ENCODE measurements at places on chromosomes 7 and 10.

- no peak for DNase-seq
Observed at GRCh38 chr7:124552217-124552616, 213.4 kb downstream of the GPR37 start.

- DNase-seq: no peak
Observed at GRCh38 chr10:86192147-86192546, 174.4 kb downstream of the GRID1 start.

DNA sequence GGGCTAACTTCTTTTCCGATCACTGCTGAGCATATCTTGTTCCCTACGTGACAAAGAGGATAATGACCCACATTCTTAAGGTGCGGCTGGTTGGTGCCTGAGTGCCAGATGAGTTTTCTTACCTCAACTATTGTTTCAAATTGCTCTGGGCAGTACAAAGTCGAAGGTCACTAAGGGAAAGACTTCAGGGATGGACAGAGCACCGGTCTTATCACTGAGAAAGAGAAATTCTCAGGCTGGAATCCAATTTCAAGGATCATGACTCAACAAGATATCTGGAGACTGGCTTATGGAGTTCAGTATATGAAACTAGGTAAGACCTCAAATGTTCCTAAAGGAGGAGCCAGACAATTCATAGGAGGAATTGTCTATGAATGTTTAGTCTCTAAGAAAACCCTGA, 780.3 kb downstream of the SUGCT start:
- DNase-seq: no peak

DNA sequence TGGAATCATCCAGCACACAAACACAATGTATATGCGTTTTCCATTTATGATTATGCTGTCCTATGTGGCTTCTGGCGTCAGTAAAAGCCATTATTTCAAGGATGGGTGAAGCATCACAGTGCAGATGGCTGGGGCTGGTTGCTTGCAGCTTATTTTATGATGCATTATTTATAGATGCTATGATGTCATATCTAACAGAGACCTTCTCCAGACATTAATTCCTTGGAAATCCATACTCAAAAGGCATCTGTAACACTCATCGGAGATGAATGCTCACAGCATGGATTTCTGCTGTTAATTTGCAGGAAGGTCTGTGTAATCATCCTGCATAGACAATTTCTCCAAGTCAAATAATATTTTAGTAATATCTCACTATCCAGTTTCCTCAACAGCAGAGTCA, 7.2 kb downstream of the RGS10 start:
- no peak for DNase-seq

- peak; percentile 23 for DNase-seq
Observed at GRCh38 chr10:36559412-36560400, 565.7 kb upstream of the ANKRD30A start.

DNA sequence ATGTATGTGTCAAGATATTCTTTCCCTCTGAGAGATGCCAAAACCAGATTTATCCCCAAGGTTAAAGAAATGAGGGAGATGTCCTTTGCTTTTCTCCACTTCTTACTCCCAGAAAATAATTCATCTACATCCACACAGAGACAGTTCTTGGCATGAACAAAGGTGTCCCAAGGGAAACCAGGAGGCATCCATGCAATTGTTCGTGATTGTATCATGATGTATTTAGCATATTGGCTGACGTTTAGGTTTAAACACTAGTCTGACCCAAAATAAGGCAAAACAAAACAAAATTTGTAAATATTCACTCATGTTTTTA, 223.9 kb downstream of the C7orf25 start:
- no peak for DNase-seq

DNA sequence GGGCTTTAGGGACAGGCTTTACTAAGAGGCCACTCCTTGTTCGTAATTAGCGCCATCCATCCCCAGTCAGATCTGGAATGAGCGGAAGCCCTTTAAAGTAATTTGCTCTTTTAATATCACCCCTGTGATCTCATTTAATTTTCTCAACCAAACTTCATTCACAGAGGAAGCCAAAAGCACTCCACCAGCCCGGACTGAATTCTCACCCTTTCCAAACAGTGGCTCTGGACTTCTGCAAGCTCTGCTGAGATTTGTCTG, 43.1 kb downstream of the UNC5B start:
- DNase-seq: no peak

- DNase-seq: no peak
Observed at GRCh38 chr7:106216923-106217542, 67.8 kb downstream of the NAMPT start.

DNA sequence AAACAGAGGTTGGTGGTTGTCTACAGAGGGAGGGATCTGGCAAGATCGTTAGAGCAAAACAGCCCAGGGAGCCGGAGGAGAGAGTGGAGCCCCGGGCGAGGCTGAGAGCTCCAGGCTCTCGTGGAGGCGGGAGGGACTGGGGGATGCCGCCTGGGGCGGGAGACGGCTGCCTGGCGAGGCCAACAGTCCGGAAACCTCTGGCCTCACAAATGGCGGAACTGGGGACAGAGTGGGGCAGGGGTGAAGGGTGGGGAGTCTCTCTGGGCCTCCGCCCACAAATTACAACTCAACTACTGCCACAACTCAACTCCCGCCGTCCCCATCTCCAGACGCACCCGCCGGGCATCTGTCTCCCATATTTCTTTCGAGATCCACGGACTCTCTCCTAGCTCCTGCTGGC, 47.7 kb downstream of the CLEC2L start:
- no peak for DNase-seq

GRCh38 chr7:14235056-14235455, 245.6 kb upstream of the ETV1 start:
- DNase-seq: no peak

DNA sequence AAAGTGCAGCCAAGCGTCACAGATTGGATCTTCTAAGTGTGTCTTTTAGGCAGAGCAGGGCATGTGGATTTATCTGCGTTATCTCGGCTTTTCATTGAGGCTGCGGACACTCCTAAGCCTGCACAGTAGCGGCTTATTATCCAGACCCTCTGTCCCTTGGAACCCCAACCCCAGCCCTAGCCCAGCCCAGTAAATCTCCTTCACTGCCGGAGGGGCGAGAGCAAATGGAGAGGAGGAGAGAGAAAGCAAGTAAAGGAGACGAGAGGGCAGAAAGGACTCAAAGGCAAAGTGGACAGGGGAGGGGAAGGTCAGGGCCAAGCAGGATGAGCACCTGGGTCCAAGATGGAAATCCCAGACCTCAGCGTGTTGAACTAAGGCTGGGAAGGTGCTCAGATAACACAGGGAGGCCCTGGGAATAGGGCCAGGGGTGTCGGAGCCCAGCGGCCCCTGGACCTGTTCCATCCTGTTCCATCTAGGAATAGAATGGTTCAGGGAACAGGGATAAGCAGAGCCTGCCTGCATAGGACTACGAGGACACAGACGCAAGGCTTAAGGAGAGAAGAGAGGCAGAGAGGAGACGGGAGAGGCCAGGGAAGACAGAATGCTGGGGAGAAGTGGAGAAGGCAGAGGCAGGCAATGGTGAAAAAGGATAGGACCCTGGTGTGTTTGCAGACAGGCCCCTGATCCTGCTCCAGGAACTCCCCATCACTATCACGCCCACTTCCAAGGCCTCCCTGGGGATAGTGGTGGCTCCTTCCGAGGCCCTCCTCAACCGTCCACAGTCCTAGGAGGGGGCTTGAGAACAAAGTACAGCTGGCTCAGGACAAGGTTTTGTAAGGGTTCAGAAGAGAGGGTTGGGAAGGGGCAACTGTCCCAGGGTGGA, 99.6 kb downstream of the CHST15 start:
- DNase-seq: no peak

DNA sequence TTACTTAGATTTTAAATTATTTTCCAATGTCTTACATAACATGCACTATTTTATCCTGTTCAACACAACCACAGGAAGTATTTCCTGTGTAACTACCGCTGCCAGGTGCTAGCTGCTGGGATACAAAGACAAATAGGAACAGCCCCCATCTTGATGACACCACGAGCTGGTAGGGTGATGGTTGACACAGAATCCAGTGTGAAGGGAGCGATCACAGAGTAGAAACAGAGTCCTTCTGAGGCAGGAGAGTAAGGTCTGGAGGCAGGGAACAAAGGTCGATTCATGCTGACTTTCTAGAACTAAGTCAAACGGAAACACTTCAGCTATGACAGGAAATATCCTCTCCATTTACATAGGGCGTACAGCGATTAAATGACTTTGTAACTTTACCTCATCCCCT, 232.3 kb downstream of the ADAM12 start:
- no peak for DNase-seq

DNA sequence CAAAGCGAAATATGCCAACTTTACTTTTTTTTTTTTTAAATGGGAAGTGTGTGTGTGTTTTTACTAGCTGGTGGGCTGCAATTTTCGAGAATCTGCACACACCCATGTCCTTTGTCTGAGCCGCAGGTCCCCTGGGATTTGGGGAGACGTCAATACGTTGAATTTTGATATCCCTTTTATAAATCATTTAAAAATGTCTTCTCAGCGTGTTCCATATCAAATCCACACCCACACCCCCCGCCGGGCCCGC, 404 bp upstream of the FMC1 start:
- DNase-seq: no peak

- DNase-seq: no peak
Observed at GRCh38 chr7:107041097-107041496, 3.4 kb upstream of the PRKAR2B start.

DNA sequence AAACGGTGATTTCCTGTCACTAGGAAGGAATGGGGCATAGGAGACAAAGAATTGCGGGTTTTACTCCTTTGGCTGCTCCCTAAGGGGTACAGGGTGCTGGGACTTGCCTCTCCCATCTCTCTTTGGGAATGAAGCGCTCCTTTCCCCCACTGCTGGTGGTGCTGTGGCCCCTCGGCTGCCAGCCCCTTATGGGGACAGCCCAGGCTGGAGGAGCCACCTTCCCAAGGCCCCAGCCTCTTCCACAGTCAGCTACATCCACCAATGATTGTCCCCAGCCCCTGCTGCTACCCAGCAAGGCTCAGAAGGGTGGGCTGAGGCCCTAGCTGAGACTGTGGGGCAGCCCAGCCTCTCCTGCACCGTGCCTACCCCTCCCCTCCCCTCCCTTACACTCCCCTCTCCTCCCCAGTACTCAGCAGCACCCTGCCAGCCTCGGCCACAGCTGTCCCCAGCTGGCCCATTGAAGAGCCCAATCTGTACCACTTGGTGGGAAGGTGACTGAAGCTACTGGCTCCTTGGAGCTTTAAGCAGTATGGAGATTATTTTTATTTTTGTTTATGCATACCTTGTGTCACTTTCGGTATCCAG, 19.0 kb downstream of the PRKAG2 start:
- DNase-seq: no peak

DNA sequence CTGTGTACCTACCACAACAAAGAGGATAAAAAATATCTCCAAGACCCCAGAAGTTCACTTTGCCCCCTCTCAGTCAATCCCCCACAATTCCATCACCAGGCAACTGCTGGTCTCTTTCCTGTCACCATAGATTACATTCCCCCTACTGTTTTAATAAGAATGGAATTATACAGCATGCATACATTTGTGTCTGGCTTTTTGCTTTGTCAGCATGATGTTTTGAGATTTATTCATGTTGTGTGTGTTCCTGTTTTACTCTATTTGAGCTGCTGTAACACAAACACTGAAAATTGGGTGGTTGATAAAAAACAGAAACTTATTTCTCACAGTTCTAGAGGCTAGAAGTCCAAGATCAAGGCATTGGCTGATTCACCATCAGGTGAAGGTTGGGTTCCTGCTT, 214.5 kb upstream of the IGFBP3 start:
- no peak for DNase-seq

DNA sequence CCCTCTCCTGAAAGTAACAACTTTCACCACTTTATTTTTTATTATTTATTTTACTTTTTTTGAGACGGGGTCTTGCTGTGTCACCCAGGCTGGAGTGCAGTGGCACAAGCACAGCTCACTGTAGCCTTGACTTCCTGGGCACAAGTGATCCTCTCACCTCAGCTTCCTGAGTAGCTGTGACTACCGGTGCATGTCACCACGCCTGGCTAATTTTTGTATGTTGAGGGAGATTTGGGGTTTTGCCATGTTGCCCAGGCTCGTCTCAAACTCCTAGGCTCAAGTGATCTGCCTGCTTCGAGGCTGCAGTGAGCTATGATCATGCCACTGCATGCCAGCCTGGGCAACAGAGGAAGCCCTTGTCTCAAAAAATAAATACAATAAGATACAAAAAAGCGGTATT, 14.9 kb upstream of the SLIT1 start:
- DNase-seq: no peak

DNA sequence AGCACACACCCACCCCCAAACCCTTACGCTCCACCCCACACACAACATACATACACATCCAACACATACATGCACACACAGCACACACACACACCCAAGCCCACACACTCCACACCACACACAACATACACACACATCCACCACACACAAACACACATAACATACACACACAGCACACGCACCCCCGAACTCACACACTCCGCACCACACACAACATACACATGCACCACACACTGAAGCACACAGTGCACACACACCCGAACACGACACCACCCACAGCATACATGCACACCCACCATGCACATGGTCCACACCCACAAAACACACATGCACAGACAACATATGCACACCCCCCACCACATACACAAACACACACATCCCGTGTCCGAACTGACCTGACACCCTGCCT, 2.0 kb downstream of the PRAP1 start:
- no peak for DNase-seq

DNA sequence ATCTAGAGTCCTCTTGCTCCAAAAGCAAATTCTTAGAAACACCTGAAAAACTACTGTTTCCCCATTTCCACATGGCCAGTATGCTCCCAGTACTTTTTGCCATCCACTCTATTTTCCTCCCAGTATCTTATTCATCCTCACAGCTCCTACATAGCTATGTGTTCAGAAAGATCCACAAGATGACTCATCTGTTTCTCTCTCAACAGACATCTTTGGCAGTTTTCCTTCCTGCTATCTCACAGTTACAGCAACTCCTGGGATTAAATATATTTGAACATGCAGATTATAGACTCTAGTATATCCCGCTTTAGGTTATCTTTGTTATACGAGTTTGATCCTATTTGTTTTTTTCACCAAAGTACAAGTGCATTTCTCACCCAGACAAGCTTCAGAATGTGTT, 675.6 kb upstream of the POT1 start:
- no peak for DNase-seq

GRCh38 chr7:7051206-7051877, 131.0 kb upstream of the C1GALT1 start:
- no peak for DNase-seq

GRCh38 chr7:51000956-51001355, 218.3 kb upstream of the GRB10 start:
- no peak for DNase-seq

- no peak for DNase-seq
Observed at GRCh38 chr7:28068811-28069216, 111.8 kb downstream of the JAZF1 start.

Measured in AG04449 (cell line).